ENCODE measurements at places on chromosomes 13 and 19.

GRCh38 chr13:98959291-98959690 lies 18.6 kb downstream of the DOCK9 start:
- no peak for DNase-seq

GRCh38 chr19:7926021-7926726 lies at the start of gene CTXN1:
Gene CTXN1, minus strand, starts transcription at chr19:7926135. Its CDS starts 597 bp downstream, at chr19:7925538.
- peak; percentile 74 for DNase-seq

DNA sequence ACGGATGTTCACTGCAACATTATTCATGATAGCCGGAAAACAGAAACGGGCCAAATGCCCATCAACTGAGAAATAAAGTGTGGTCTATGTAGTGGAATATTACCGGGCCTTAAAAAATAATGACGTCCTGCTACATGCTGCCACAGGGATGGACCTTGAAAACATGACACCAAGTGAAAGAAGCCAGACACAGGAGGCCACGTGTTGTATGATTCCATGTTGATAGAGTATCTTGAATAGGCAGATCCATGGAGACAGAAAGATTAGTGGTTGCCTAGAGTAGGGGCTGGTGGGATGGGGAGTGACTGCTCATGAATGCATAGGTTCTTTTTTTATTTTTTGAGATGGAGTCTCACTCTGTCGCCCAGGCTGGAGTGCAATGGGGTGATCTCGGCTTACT lies 3.7 kb downstream of the AP2A1 start:
- DNase-seq, result no peak

GRCh38 chr19:47315125-47315821 lies 5.6 kb downstream of the C5AR1 start:
- DNase-seq, result peak; percentile 64

DNA sequence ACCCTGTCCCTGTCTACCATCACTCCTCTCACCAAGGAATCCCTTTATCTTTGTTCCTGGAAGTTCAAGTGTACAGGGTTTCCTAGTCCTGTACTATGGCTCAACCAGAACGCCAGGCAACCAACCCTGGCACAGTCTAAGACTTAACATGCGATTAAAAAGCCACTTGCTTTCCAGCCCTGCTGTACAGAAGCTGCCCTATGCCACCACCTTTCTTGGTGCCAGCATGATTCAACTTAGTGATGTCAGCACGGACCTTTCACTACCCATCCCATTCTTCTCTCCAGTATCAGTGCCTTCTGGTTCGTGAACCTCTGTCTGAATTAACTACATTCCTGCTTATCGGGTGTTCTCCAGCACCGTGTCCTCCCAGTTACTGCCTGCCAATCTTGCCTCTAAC lies 151.1 kb downstream of the KLF12 start:
- no peak for DNase-seq

- DNase-seq, result no peak
Measured at GRCh38 chr19:10237702-10238101, 6.6 kb upstream of the S1PR2 start.

- DNase-seq, result no peak
Measured at GRCh38 chr13:62305756-62306155, 890.1 kb upstream of the PCDH20 start.

DNA sequence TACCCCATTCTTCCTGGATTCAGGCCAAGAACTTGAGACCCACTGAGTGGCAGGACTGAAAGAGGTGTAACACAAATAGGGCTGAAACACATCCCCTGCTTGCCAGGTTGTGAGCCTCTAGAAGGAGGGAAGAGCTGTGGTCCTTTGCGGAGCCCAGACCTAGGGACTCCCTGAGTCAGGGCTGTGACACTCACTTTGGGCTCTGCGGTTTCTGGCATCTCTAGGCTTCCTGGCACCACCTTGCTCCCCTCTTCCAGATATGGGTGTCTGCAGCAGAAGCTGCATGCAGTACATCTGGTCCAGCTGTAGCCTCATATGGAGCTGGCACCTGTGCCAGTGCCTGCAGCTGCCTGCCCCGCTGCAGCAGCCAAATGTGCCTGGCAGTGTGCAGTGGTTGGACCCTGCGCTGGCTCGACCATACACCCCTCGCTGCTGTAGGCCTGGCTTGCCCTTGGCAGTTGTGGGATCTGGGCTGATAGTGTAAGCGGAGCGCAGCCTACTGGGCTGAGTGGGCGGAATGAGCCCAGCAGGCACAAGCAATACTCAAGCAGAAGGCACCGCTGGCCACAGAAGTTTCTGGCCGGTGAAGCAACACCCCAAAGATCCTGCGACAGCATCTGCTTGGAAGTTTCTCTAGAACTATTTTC lies 290.4 kb downstream of the SLITRK6 start:
- no peak for DNase-seq

DNA sequence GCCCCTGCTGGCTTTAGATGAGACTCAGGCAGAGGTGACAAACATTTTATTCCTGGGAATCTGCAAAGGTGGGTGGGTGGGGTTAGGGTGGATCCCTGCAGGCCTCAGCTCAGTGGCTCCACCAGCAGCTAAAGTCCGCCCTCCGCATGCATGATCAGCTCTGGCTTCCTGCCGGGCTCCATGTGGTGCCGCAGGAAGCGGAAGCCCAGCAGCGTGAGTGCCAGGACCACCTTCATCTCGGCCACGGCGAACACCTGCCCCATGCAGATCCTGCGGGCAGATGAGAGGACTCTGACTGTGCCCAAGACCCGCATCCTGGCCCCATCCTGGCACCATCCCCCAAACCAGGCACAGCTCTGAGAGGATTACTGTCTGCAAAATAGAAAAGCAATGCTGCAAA lies 26.3 kb downstream of the CYP4F2 start:
- no peak for DNase-seq

GRCh38 chr19:13541554-13541953 lies 35.3 kb upstream of the CACNA1A start:
- DNase-seq, result no peak

DNA sequence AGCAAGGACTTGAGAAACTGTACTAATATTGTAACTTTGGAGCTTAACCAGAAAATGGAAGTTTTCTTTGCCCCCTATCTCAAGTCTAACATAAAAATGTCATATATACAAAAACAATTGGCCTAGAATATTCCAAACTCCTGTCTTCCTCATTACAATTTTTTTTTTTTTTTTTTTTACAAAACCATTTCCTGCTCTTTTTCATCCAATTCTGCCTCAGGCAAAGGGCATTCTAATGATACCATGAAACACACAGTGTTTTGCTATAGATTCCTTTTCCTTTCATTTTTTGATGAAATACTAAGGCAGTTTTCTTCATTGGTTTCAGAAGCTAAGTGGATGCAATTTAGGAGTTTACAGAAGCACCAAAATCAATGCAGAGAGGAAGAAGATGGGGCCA lies 119.7 kb downstream of the LHFPL6 start:
- DNase-seq, result no peak

DNA sequence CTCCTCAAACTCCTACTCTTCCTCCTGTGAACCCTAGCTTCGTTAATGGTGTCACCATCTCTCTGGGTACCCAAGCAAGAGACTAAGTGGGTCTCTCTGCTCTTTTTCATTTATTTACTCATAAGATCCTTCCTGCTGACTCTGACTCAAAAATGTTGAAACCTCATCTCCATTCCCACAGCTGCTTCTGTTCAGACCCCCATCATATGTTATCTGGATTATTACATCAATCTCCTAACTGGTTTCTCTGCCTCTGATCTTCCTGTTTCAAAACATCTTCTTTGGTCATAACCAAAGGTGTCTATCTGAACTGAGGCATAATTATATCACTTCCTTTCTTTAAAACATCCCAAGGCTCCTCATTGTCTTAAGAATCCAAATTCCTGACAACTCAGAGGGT lies 2.0 kb upstream of the MEDAG start:
- DNase-seq, result no peak

- peak; percentile 56 for DNase-seq
Measured at GRCh38 chr13:27295096-27295495, 24.5 kb downstream of the RASL11A start.

- no peak for DNase-seq
Measured at GRCh38 chr19:33634361-33635091, 12.8 kb downstream of the CHST8 start.

DNA sequence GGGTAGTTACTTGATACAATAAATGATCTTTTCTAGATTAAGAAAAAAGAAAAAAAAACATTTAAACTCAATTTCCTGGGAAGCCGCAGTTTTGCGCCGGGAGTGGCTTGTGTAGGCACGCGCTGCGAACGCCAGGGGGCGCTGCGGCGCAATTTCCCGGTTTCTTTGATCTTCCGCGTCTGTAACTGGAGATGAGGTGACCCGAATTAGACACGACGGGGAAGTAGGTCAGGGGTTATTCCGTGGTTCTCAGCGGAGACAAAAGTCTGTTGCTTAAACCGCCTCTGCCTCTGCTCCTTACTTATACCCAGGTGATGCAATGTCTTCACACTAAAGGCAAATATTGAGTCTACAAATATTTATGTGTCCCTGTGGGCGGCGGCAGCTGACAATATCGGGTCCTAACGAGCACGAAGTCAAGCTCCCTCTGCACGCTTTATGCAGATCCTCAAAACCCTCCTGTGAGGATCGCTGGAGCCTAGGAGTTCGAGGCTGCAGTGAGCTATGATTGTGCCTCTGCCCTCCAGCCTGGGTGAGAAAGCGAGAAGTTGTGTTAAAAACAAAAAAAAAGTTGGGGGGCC lies 15.2 kb downstream of the STXBP2 start:
- peak; percentile 27 for DNase-seq

- no peak for DNase-seq
Measured at GRCh38 chr19:6095760-6096159, 14.5 kb downstream of the RFX2 start.

DNA sequence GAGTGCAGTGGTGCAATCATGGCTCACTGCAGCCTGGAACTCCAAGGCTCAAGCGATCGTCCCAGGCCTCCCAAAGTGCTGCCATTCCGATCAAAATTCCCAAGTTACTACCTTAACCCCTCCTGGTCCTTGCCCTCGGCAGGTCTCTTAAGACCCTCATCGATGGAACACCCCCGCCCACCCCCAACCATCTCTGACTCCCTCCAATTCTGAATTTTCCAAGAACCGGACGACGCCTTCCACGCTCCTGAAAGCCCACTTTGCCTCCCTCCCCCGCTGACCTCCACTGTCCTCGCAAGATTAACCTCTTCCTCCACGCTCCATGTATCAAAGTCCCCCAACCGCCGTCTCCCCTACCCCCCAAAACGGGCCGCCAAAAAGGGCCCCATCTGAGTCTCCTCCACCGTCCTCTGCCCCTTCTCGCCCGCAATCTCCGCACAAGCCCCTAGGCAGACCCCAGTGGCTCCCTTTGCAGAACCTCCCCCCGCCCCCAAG lies 539 bp downstream of the DAPK3 start:
- no peak for DNase-seq

DNA sequence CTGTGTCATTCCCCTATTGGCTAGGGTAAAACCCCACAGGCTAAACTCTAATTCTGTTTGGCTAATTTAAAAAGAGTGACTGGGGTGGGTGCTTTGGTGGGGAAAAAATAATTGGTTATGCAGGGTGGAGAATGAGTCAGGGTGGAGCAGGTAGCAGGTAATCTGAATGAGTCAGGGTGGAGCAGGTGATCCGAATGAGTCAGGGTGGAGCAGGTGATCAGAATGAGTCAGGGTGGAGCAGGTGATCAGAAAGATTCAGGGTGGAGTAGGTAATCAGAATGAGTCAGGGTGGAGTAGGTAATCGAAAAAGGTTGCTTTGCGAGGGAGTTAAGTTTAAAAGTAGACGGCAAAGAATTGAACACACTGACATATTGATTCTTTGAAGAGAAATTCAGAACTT lies 1218.8 kb upstream of the ATXN8OS start:
- DNase-seq, result no peak

DNA sequence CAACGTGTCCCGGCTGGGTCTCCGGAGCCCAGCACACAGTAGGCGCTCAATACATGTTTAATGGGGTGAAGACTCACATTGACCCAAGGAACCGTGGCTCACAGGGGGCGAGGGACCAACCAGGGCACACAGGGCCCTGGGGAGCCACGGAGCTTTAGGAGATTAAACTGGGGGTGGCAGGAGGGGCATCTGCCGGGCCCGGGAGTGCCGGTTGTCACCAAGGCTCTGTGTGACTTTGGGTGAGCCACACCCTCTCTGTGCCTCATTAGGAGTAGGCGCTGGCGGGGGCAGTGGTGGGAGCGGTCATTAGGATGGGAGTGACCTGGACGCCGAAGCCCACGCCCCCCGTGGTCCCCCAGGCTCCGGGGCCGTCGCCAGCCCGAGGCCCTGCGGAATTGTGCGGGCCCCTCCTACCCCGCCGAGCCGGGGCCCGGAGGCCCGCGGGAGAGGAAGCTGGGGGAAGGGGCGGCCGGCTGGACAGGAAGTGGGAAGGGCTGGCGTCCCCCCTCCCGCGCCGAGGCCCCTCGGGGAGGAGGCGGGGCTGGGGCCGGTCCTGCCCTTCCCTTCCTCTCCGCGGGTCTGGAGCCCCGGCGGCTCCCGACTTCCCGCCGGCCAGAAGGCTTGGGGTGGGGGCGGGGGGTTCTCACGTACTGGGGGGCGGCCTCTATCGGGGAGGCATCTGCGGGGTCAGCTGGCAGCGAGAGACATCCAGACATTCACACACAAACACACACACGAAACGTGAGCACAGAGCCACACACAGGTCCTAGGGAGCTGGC lies 1.8 kb upstream of the SSBP4 start:
- DNase-seq, result no peak

- DNase-seq, result no peak
Measured at GRCh38 chr13:112229445-112229844, 146.7 kb upstream of the SPACA7 start.

DNA sequence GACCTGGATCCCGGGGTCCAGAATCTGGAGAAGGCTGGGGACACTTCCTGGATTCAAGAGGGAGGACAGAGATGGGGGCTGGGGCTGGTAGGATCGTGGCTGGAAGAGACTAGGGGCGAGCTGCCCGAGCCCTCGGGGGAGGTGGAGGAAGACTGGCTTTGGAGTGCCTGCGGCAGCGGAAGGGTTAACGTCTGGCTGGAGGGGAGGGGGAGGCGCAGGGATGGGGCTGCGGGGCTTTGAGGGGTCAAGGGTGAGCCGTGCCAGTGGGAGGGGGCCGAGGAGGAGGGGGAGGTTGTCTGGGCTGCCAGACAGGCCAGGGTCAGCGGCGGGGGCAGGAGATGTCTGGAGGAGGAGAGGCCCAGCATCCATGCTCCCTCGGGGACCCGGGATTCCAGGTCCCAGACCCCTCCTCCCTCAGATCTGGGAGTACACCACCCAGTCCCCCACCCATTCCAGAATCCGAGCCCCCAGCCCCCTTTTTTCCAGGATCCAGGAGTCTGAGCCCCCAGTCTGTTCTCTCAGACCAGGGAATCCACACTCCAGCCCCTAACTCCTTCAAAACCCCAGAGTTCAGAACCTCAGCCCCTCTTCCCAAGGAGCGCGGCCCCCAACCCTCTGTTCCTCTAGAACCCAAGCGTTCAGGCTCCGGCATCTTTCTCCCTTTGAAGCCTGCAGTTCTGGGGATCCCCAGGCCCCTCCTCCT lies 3.2 kb upstream of the SPACA6 start:
- DNase-seq, result peak; percentile 42

DNA sequence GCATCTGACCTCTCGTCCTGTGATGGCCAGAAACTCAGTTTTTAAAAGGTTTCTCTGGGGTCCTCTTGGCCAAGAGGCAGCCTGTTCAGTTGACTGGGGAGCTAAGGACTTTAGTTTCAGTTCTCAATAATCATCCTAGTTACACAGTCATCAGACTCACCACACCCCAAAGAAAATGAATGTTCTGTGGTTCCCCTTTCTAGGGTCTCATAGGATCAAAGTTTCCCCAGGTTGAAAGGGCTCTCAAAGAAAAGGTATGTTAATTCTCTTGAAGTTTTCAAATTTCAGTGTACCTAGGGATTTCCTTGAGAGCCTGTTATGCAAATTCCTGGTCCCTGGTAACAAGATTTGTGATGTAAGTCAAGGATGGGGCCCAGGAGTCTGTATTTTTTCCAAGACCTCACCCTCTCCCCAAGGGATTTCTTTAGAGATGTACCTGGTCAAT lies 94.9 kb downstream of the FAM216B start:
- no peak for DNase-seq

- DNase-seq, result no peak
Measured at GRCh38 chr19:50590191-50590590, 22.0 kb upstream of the LRRC4B start.
